ENCODE measurements at places on chromosomes 4 and X.

DNA sequence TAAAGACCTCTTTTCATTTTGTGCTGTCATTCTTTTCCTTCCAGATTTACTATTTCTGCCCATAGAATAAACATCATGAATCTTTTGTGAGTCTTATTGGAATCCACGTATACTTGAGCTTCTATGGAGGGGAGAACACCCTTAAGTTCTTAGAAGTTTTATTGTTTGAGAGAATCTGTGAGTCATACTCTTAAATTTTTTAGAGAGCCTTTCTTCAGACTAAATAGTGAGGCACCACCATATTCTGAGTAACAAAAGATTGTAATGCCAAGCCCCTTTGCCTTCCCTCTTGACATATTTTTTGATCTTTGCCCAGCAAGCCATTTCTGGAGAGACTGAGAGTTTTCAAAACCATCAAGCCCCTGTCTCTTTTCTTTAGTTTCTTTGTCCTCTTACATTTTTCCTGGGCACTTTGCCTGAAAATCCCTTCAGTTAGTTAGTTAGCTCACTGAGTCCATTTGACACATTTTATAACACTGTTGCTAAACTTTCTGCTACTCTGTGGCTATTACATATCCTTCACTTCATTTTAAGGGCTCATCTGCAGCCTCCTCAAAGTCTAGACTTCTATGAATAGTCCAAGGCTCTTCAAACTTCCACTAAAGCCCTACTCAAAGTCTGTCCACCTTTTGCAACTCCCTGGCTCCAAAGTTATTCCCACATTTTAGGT is 65.3 kb upstream of the NDUFC1 start:
- DNase-seq = peak; percentile 4

- DNase-seq = no peak
Measured at GRCh38 chrX:77768787-77769186, 17.2 kb downstream of the ATRX start.

DNA sequence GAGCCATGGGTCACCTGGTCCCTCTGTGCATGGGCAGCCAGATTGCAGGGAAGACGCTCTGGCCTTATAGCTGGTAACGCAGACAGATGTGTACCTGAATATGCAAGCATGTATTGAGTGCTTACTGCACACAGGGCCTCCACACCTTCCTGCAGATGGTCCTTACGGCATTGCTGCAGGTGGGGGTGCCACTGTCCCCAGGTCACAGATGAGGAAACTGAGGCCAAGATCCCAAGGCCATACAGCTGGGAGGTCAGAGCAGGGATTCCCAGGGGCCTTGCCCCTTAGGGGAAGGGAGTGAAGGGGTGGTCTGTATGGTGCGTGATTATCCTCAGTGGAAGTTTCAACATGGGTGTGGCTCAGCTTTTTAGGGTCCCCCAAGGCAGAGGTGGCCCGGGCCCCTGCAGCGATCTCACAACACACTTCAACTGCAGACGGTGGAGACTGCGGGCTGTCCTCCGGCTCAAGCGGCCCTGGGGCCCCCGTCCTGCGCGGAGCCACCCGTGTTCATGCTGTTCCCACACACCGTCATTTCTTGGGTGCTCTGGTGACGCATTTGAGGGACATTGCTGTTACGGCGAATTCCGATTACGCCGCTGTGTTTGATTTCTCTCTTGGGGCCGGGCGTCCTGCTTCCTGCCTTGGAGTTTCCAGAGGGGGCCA is 8.1 kb downstream of the DOK7 start:
- no peak for DNase-seq

DNA sequence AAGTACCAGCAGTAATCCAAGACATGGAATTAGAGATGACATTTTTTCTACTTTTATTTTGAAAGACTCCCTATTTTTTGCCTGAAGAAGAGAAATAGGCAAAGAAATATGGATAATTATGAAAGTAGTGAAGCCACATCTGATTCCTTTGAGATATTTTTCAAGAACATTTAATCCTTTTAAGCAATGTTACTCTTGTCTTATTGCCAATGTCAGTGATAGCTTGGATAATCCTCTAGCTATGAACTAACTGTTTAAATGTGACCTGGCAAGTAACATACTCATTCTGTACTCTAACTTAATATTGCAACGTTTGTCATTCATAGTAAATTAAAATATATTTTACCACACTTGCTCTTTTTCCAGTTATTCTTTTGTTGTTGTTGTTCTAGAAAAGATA is 181.3 kb downstream of the VEGFC start:
- DNase-seq = no peak

DNA sequence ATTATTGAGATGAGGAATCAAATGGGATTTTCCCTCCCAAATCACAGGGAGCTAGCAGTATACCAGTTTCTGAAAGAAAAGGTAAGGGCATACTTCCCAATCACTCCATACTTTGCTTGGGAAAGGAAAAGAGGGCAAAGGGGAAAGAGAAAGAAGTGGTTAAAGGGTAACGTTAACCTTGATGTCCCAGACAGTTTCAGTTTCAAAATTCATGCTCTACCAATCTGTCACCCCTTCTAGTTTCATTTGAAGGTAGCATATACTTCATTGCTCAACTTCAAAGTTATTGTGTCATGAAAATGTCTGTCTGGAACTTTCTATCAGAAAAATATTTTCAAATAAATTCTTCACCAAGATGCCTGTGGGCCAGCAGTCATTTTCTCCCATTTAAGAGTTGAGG is 16.0 kb downstream of the TNMD start:
- DNase-seq = no peak

GRCh38 chr4:98614094-98614493 is 44.3 kb downstream of the TSPAN5 start:
- no peak for DNase-seq

GRCh38 chrX:71669492-71669891 is 2.1 kb downstream of the LOC101059915 start:
- no peak for DNase-seq

DNA sequence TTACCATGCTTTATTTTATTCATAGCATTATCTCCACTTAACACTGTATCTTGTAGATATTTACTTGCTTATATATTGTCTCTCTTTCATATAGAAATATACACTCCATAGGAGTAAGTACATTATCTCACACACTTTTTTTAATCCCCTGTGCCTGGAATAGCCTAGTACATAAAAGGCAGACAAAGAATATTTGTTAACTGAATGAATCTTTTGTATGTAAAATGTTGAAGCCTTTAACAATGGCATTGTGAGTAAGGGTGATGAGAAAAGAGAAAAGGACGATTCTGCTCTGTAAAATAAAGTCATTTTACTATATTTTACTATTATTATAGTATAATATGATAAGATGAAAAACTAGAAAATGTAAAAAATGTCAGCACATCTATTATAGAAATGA is 97.7 kb upstream of the PDHA2 start:
- DNase-seq = no peak

DNA sequence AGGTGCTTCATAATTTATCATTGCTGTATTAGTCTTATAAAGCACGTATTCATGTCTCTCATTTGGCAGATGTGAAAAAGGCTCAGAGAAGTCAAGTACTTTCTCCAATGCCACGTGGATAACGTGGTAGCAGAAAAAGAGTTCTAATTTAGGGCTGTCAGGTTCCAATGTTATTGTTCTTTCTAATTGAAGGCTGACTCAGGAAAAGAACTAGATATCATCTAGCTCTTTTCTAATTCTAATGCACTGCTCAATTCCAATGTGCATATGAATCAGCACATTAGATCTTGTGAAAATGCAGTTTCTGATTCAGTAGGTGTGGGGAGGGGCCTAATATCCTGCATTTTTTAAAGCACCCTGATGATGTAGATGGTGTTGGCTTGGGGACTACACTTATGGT is 22.8 kb downstream of the AGA start:
- DNase-seq = no peak

DNA sequence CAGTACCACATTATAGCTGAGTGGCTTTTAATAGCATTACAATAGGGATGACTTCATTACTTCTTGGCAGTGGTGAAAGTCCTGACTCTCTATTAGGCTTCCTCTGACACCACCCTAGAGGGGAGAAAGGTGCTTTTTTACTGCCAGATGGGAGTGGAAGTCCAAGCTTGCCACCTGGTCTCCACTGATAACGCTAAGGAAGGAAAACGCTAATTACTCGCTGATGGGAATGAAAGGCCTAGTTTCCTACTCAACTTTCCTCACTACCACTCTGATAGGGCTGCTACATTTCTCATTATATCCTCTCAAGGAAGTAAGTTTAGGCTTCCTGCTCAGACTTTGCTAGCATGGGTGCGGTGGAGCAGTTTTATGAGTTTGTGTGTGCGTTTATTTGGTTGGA is 62.3 kb upstream of the PAGE3 start:
- DNase-seq = no peak

- no peak for DNase-seq
Measured at GRCh38 chr4:9994246-9994847, 26.9 kb downstream of the SLC2A9 start.

- peak; percentile 45 for DNase-seq
Measured at GRCh38 chr4:99180382-99181070, 36.4 kb upstream of the ADH4 start.

DNA sequence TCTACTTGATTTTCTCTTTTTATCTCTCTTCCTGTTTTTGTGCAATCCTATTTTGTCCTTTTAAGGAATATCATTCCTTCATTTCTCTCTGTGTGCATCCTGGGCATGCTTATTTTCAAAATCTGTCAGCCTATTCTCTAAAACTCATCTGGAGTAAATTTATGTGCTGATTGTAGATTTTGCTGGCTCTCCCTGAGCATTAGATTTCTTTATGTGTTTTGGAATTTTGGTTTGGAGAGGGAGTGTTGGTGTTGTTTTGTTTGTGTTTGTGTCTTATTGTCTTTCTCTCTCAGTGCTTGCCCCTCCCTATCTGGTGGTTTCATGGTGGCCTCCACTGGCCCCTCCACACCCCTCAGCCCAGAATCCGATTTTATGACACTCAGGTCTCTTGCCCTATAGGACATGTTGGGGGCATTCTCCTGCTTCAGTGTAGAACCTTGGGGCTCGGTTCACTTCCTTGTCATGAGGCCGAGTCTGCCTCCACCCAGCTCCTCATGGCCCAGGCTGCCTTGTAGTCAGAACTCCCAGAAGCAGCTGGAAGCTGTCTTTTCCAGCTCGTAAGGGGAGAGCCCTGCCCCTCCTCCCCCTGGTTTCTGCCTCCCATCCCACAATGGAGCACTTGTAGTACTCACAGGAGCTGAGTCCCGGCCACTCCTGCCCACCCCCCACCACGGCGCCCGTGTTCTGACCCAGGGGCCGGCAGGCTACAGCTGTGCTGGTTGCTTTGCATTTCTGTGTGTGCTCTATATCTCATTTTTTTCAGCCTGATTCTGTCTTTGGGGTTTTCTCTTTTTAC is 24.5 kb upstream of the PJA1 start:
- no peak for DNase-seq

GRCh38 chrX:140274811-140275525 is 229.9 kb downstream of the SOX3 start:
- no peak for DNase-seq

DNA sequence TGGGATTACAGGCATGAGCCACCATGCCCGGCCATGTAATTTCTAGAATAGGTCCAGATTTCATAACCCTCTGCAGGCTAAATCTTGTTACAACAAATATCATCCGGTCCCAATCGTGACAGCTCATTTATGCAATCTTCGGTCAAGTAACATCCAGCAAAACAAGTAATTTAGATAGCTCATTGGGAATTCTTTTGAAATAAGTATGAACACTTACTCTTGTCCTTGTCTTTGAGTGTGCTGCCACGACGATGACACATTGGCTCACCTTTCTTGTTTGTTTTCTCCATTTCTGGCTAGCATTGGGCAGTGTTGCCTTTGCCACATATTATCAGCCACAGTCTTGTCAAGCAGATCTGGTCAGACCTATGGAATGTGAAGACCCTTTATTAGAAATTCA is 92.0 kb downstream of the PHEX start:
- DNase-seq = no peak

DNA sequence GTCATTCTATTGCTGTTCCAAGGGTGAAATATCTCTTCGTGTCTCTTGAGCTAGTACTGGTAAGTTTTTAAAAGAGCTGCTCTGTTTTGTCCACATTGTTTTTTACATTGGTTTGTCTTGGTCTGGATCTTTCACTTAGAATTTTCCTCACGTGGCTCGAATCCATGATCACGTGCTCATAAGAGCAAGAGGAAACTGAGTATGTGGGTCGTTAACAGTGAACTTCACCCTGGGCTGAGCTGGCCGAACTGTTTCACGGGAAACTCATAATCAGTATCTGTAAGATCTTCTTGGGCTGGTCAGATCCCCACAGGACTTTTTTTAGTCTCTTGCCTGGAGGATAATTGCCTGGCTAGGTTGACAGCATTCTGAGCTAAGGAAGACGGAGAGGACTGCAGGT is 77.8 kb upstream of the HELT start:
- DNase-seq = no peak

GRCh38 chr4:22897520-22898108 is 204.9 kb downstream of the GBA3 start:
- DNase-seq = peak; percentile 2

- no peak for DNase-seq
Measured at GRCh38 chr4:77036206-77036605, 39.6 kb downstream of the CCNI start.

DNA sequence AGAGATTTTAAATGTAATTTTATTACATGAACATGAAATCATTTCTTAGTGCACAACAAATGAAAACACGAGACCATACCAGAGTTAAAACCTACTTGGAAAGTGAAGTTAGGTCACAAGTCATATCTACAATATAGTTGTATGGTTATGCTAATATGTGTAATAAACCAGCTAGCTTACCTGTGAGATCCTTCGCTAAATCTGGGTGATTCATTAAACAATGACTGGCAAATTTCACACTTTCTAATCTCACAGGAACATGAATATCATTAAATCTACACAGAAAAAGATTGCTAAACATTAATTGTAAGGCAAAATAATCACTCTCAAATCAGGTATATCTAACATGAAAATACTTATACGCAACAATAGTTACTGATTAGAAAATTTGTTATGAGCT is 67.6 kb downstream of the PDS5A start:
- no peak for DNase-seq

DNA sequence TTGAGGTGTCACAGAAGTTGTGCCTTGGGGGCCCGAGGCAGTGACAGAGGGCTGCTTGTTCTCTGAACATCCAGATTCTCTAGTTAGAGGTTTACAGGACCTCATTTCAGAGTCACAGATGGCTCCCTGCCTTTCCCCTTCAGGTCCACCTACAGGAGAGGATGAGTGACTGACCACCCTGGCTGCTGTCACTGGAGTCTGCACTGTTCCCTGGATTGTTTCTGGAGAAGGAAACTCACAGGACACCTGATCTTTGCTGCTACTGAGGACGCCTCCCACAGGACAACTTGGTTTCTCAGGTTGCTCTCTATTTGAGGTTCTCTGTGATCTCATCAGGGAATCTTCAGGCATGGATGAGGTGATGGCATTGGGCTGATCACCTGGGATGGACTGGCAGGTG is 58.3 kb downstream of the GPRIN3 start:
- DNase-seq = no peak

DNA sequence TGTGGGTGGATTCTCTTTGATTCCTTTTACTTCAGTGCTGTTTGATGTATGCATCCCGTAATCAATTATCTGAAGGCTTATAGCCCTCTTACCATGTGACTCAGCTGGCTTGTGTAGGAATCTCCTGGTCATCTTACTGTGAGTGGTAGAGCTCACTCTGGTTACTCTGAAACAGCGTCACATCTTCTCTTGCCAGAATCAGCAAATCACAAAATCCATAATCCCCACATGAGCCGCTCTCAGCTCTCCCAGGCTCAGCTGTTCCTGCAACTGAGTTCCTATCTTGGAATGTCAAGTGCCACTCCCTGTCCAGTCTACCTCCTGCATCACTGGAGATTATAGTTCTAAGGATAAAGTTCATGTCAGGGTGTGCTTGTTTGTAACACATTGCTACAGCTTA is 278.0 kb downstream of the FBXO8 start:
- no peak for DNase-seq
